Calu3 (cell line): ENCODE measurements at places on chromosomes 7 and 10. TPM values are rescaled to one million over a fixed set of nuclear protein-coding genes. Genes with fewer than 3 reads are reported as not detected.

DNA sequence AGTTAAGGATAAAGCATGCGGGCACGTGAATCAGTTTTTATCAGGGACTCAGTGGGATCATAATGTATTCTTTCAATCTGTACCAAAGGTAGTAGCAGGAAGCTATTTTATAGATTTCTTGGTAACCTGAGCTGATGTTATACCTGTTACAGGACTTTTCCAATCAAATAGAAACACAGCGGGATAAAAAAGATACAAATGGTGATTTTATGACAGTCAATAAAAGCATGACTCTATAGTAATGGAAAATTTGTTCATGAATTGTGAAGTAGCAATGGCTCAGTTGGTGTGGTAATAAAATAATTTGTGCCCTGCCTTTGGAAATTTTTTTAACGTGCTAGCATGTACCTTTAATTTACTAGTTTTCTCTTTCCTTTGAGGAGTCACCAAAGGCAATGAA is 300.7 kb upstream of the CELF2 start:
- no peaks in the 10 kb centered on the region for H3K36me3 ChIP-seq
- DNase-seq = no peak
- H3K27me3 ChIP-seq = no peaks in the 10 kb centered on the region
- H3K4me3 ChIP-seq = no peak overlapping the region
- no peak overlapping the region for H3K27ac ChIP-seq

- no peaks in the 10 kb centered on the region for H3K27me3 ChIP-seq
- no peak overlapping the region for H3K27ac ChIP-seq
- H3K4me3 ChIP-seq = no peak overlapping the region
Measured at GRCh38 chr10:53702489-53702888, 929.9 kb upstream of the MBL2 start.

DNA sequence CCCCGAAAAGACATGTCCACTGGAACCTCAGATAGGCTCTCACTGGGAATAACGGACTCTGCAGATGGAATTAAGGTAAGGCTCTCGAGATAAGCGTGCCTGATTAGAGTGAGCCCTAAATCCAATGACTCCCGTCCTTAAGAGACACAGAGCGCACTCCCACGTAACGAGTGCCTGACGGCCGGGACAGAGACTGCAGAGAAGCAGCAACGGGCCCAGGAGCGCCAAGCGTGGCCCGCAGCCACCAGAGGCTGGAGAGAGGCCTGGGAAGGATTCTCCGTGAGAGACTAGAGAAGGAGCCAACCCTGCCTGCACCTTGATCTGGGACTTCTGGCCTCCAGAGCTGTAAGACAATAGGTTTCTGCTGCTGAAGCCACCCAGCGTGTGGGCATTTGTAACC is 20.0 kb upstream of the TNRC18 start:
- H3K4me1 ChIP-seq = no peaks in the 10 kb centered on the region
- no peak overlapping the region for H3K27ac ChIP-seq
- H3K27me3 ChIP-seq = no peaks in the 10 kb centered on the region

- H3K36me3 ChIP-seq = no peaks in the 10 kb centered on the region
- no peak overlapping the region for H3K27ac ChIP-seq
- no peak overlapping the region for H3K4me3 ChIP-seq
- no peak for DNase-seq
Measured at GRCh38 chr10:35135861-35136260, 9.2 kb downstream of the CREM start.

DNA sequence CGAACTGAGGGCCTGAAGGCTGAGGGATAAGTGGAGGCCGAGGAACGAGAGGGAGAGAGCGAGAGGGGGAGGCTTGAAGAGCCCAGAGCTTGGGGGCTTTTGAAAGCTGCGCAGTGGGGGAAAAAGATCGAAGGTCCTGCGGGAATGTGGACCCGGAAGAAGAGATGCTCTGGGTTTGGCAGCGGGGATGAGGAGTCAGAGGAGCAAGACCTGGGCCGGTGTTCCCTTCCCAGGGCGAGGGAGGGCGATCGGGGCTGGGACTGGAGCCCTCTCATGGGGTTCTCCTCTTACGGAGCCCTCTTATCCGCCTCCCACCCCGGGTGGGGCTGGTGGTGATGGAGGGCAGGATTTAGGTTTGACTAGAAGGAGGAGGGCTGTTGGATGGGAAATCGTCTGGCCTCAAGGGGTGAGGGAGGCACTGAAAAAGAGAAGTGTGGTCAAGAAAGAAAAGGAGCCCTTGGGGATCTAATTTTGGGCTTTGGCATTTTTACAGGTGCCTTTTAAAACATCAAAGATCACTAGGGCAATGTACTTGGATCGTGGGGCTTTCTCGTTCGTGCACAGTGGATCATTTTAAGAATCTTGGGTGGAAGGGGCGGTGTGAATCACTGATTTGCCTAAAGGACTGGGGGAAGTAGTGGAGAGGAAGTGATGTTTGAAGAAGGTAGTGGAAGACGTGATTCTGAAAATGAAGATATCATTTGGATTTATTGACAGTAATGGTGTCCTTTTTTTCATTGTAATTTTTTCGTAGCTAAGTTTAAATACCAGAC is 637 bp downstream of the SAMD8 start:
- H3K4me3 ChIP-seq = peak overlapping the region; percentile 84
- H3K36me3 ChIP-seq = peaks cover 26% of the 10 kb centered on the region
- H3K27ac ChIP-seq = peak overlapping the region; percentile 88
- peak; percentile 61 for DNase-seq
- no peaks in the 10 kb centered on the region for H3K27me3 ChIP-seq

- no peak for DNase-seq
- no peak overlapping the region for H3K4me3 ChIP-seq
- no peak overlapping the region for H3K27ac ChIP-seq
- H3K27me3 ChIP-seq = peaks cover 45% of the 10 kb centered on the region
Measured at GRCh38 chr10:127534074-127534473, 15.0 kb upstream of the NPS start.

CUZD1 gene
- total RNA-seq = 0.93 and 1.5 TPM in 2 replicates
